NCI-H748 treated with DMSO at 0.1 percent for 48 hours (cell line): ENCODE measurements at places on chromosomes 4 and X.

GRCh38 chr4:88295656-88296055, 11.3 kb upstream of the PPM1K start:
- no peak for DNase-seq

GRCh38 chr4:36651253-36651652, 369.8 kb downstream of the DTHD1 start:
- no peak for DNase-seq

DNA sequence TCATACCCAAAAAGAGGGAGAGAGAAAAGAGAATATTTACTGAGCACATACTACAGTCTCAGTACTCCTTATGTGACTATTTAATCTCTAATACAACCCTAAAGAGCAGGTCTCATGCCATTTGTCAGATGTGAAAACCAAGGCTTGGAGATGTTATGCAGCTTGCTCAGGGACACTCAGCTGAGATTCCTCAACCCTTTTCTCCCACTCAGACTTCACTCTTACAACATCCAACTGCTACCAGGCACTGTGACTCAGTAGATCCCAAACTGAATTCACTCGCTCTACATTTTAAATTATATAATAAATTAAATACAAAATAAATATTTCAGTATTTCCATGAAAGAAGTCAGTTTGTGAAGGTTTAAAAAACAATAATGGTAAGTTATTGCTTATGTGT, 53.7 kb downstream of the TSPAN5 start:
- DNase-seq = no peak

DNA sequence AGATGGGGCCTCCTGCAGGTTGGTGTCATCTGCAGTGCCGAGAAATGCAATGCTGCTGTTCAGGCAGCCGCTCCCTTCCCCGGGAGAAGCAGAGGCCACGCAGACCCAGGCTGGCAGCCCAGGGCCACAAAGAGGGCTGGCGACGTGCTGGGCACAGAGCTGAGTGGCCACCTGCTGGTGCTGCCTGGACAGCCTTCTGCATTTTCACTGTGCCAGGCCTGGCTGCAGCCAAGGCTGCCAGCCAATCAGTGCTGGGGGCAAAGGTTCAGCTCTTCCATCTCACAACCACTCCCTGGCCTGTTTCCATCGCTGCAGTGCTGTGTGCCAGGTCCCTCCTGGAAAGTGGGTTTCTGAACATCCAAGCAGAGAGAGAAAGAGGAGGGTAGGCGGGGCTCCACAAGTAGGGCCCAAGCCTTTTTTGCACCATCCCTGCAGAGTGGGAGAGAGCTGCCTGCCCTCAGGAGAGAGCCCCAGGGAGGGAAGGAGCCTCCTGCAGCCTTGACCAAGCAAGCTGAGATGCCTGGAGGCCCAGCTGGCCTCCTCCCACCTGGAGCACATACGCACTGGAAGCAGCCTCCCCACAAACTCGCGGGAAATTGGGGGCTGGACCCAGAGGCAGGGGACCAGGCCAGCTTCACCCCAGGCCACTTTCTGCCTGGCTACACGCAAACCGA, 20.1 kb downstream of the ADRA2C start:
- no peak for DNase-seq

DNA sequence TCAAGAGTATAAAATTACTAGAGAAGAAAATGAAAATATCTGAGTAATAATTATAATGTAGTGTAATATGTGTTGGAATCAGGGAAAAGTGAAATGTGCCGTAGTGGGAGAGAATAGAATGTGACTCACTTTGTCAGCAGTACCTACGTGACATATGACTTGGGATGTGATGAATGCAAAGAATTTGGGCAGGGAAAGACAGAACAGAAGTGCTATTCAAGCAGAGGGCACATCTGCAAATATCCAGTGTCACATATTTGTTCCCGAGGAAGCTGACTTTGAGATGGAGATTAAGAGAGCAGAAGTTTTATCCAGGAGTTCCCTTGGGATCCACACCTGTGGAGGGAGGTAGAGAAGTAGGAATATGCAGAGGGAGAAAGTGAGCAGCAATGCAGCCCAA, 69.3 kb upstream of the HS3ST1 start:
- no peak for DNase-seq

DNA sequence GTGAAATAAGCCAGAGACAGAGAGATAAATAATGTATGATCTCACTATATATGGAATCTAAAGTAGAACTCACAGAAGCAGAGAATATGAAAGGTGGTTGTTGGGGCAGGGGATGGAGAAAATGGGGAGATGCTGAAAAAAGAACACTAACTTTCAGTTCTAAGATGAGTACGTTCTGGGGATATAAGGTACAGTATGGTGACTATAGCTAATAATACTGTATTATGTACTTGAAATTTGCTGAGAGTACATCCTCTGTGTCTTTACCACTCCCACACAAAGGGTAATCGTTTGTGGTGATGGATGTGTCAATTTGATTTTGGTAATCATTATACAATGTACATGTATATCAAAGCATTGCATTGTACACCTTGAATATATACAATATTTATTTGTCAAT, 6.6 kb downstream of the FBXL5 start:
- no peak for DNase-seq

- DNase-seq = no peak
Observed at GRCh38 chr4:61143461-61143860, 56.7 kb upstream of the ADGRL3 start.

DNA sequence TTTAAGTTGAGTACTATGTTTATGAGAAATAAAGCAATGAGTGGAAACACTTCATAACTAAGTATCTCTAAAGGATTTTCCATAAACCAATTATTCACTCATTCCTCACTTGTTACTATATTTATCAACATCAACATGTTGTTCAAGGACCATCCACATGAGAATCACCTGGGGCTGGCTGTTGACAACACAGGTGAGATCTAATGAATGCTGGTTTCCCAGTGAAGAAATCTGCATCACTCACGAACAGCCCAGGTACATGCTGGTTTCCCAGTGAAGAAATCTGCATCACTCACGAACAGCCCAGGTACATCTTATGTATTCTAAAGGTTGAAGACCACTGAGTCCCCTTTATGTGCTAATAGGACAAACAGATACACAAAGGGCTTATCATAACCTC, 32.5 kb downstream of the TSPAN5 start:
- no peak for DNase-seq

- DNase-seq = no peak
Observed at GRCh38 chr4:120491481-120491880, 424.8 kb upstream of the MAD2L1 start.

DNA sequence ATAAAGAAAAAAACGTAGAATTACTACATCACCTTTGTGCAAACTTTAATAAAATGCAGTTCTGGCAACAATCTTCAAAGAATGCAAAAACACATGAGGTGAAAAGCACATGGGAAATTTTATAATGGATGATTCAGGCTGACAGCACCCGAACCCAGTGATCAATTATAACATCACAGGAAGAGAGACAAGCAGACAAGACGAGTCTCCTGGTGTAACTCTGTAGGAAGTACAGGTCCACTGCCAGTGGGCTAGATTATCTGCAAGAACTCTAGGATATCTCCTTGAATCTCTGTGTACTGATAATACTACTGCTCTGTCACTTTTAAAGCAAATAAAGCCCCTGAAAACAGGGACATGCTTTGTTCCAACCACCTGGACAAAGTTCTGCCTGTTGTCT, 58.9 kb upstream of the NXF3 start:
- DNase-seq = no peak

- DNase-seq = no peak
Observed at GRCh38 chr4:88697141-88697540, 488 bp downstream of the NAP1L5 start.

- DNase-seq = no peak
Observed at GRCh38 chr4:158610790-158611189, 60.9 kb downstream of the C4orf46 start.

GRCh38 chr4:16582526-16582925, 315.9 kb downstream of the LDB2 start:
- no peak for DNase-seq

- DNase-seq = no peak
Observed at GRCh38 chr4:56450342-56450741, 14.3 kb downstream of the PAICS start.

DNA sequence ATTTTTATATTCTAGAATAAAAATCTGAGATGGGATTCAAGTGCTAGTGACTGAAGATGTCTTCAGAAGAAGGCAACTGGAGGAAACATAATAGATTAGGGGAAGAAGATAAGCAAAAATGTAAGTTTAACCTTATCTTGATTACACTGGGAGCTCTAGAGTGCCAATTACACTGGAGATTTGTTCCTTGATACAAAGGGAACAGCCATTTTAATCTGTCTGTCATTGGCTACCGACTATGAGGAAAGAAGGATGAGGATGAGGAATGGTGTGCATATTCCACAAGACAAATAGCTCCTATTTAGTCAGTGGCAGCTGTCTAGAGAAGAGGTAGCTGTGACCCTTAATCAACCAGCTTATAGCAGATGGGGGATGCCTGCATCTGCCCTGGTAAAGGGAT, 1034.5 kb upstream of the IGFBP7 start:
- DNase-seq = no peak

DNA sequence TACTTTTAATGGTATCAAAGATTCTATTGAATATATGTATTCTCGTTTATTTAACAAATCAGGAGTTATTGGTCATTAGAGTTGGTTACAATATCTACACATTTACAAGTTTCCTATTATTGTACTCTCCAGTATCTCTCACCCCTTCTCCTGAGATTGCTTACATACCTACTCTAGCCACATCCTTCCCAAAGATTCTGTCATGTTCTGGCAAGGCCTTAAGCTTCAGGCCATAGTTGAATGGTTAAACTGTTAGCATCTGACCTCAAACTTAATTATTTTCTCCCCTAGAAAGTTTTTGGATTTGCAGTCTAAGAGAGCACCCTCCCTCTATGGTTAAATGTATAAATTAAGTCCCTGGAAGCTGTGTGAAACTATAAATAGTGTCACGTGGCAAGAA, 784.2 kb downstream of the GLUD2 start:
- DNase-seq = no peak

GRCh38 chr4:78863254-78863869, 75.9 kb downstream of the PAQR3 start:
- no peak for DNase-seq

GRCh38 chr4:147078875-147079658, 133.4 kb upstream of the TTC29 start:
- DNase-seq = no peak

GRCh38 chr4:5024673-5025072, 5.4 kb upstream of the CYTL1 start:
- no peak for DNase-seq

DNA sequence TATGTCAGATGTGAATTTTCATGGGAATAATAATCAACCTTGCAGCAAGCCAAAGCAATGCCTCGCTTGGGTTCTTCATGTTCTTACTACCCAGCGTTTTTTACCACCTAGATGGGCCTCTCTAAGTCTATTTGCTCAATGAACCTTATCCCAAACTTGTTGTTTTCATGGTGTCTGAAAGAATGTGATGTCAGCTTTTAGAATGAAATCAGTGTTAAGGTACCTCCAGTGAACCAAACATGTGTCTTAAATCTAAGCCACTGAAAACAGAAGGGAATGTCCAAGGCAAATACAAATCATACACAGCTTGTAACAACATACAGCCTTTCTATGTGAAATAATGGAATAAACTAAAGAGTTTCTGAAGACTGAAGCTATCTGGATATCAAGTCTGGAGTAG, 6.7 kb downstream of the EPGN start:
- DNase-seq = no peak

GRCh38 chr4:64584981-64585557, 175.8 kb upstream of the TECRL start:
- DNase-seq = no peak

DNA sequence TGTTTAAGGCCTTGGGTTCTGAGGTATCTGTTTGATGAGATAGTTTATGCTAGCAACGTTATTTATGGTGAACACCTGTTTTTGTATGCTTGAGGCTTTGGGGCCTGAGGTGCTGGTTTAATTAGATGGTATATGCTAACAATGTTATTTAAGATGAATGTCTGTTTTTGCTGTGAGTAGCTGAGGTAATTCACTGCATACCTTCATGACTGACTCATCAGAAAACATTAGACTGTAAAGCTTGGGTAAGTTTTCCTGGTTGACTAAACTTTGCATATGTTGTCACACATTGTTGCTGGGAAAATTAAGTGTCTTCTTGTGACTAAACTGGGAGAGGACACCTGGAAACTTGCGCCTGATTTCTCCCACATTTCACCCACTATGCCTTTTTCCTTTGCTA, 1026.6 kb downstream of the RAPGEF2 start:
- no peak for DNase-seq

- peak; percentile 92 for DNase-seq
Observed at GRCh38 chr4:22850055-22850454, 157.3 kb downstream of the GBA3 start.

DNA sequence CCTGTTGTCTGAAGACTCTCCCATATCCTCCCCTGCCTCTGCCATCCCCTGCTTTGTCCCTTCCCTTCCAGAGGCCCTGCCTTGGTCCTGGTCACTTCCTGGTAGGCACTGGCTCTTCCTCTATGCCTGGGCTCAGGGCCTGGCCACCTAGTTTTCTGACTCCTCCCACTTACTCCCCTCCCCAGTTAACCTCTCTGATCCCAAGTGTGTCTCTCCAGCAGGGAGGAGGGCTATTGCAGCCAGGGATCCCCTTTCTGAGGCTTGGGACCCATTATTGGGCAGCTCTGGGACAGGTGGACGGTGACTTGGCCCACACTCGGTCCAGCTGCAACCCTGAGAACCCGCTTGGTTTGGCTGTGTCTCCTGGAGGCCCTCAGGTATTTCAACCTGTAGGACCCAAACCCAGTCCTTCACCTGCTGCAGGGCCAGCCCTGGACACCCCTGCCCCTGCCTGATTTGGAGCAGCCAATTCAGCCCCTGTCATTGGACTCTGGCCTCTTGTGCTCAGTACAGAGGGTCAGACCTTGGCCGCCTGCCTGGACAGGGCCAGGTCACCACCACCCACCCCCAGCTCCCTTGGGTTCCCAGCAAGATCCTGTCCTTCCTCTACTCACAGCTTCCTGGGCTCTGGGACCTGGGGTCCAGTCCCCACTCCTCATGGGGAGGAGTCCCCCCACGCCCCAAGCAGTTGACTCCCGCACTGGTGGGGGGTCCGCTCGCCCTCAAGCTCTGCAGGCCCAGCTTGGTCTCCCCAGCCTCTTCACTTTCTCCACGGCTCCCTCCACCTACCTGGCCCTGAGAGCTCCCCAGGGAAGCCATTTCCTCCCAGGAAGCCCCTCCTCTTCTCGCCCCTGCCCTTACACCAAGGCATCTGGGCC, 1.1 kb upstream of the SH3BP2 start:
- DNase-seq = no peak

DNA sequence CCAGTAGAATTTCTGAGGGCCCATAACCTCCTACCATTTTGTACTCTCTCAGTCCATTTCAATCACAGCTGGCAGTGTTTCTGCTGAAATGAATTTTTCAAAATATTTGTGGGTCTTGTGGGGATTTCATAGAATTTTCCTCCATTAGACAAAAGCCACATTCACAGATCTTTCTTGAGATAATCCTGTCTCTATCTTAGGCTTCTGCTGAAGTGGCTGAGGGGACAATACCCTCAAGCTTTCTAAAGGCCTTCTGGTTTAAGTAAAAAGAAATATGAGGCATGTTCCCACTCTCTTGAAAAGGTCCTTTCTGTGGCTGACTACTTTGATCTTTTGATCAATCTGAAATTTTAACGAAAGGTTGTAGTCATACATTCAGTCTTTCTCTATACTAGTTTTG, 1930.0 kb upstream of the AGA start:
- no peak for DNase-seq
